ENCODE measurements at places on chromosomes 2 and 18.

DNA sequence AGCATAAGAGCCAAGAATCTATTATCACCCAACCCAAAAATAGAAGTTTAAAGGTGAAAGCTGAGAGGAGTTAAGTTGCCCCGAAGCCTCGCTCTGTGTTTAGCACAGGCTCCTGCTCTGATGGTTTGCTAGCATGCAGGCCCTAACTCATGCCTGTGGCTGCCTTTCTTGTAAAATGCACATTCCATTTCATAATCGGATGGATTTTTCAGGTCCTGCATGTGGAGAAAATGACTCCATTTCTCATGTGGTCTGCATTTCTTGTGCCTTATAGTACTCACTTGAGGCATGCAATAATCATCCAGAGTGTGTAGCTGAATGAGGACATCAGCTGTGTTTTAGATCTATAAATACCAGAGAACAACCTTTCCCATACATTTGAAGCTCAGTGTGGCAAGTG, 381.8 kb downstream of the CPS1 start:
- no peak overlapping the region for H3K4me3 ChIP-seq
- H3K36me3 ChIP-seq, result no peaks in the 10 kb centered on the region
- DNase-seq, result no peak
- H3K4me1 ChIP-seq, result no peaks in the 10 kb centered on the region

- H3K4me1 ChIP-seq, result no peaks in the 10 kb centered on the region
- no peak overlapping the region for H3K4me3 ChIP-seq
- DNase-seq, result no peak
- H3K36me3 ChIP-seq, result peaks cover 9% of the 10 kb centered on the region
These were observed 24.9 kb downstream of the CCNT2 start for GRCh38 chr2:134943540-134943939.

GRCh38 chr2:30115141-30115980, 31.4 kb upstream of the YPEL5 start:
- peak; percentile 88 for DNase-seq
- H3K4me3 ChIP-seq, result no peak overlapping the region
- H3K36me3 ChIP-seq, result no peaks in the 10 kb centered on the region
- no peak overlapping the region for H3K27ac ChIP-seq
- no peaks in the 10 kb centered on the region for H3K27me3 ChIP-seq

GRCh38 chr18:75211002-75211621, 515 bp downstream of the TSHZ1 start:
- peak overlapping the region; percentile 99 for H3K27ac ChIP-seq
- H3K36me3 ChIP-seq, result no peaks in the 10 kb centered on the region
- no peaks in the 10 kb centered on the region for H3K27me3 ChIP-seq
- H3K4me1 ChIP-seq, result no peaks in the 10 kb centered on the region

All from sigmoid colon (tissue), 7 donors.